ENCODE measurements at places on chromosomes 13 and 19.

- no peak for DNase-seq
These were observed 5.0 kb upstream of the MTMR6 start for GRCh38 chr13:25292301-25292700.

DNA sequence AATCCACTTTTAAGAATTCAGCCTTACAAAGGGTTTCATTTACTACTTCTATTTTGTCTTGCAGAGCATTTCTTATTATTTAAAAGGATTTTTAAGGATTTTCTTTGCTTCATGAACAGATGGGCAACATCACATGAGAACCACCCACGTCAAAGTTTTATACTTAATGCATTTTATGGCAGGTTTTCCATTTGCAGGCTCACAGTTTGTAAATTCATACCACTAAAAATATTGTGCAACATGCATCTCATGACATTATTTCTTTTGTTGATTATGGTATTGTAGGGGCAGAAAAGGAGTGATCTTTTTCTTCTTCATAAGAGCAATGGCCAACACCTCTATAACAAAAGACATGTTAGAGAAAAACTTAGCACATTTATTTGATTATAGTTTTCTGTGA lies 554.0 kb upstream of the SPRY2 start:
- no peak for DNase-seq

DNA sequence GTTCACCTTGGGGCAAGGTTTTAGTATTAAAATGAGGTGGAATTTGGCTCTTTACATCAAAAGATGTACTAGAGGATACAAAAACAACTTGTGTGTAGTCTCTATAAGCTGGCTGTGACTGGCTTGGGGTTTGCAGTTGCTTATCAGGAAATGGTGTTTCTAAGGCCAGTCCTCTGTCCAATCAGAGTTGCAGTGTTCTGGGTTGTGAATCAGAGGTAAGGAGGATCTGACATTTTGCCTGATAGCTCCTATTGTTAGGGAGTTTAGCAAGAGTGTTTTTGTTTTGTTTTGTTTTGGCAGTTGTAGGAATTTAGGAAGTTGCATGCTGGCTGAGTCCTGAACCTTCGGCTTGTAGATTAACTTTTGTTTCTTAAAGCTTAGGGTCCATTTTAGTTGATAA lies 20.1 kb upstream of the ESD start:
- DNase-seq = no peak

DNA sequence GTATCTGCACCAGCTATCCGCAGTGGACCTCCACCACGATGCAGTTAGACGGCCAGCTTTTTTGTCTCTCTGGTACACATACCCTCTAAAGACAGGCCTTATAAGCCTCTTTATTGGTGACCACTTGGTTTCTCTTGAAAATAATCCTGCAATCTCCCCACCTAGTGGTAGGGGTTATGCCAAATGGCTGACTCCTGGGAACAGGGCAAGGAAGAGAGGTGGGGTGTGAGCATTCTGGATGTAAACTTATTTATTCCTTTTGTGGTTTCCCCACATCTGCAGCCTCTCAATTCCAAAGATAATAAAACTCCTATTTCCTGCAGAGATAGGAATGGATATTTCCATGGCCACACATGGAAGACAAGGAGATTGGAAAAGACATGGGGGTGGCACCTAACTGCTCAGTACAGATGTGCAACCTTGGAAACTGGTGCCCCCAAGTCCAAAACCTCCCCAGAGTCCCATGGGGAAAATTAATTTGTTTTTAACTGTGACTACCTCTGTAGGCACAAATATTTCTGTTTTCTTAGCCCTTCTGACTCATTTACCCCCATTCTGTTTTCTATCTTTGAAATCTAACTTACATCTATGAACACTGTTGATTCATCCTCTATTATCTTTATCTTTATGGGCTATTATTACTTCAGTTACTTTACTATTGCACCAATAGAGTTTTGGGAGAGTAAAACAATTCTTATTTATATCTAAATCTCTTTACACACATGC lies 112.7 kb upstream of the TSHZ3 start:
- DNase-seq = peak; percentile 6

DNA sequence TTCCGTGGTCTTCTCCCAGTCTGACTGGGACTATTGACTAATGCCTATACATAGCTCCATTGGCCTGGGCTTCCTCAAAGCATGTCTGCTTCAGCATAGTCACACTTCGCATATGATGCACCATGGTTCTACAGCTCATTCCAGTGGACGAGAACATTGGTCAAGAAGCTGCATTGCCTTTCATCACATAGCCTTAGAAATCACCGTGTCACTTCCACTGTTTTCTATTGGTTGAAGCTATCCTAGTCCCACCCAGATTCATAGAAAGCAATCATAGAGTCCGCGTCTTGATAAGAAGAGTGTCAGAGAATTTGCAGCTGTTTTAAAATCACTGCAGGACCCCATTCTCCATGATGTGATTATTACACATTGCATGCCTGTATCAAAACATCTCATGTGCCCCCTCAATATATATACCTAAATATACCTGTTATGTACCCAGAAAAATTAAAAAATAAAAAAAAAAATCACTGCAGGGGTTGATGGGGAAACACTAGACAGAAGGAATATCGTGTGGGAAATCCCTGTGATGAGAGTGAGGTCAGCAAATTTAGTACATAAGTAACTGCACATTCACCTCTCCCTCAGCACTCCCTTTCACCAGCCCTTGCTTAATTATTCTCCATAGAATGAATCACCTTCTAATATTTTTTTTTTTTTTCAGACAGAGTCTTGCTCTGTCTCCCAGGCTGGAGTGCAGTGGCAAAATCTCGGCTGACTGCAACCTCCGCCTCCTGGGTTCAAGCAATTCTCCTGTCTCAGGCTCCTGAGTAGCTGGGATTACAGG lies 2.2 kb upstream of the ARHGAP33 start:
- no peak for DNase-seq

GRCh38 chr19:12364391-12365235 lies 870 bp downstream of the ZNF442 start:
- no peak for DNase-seq

DNA sequence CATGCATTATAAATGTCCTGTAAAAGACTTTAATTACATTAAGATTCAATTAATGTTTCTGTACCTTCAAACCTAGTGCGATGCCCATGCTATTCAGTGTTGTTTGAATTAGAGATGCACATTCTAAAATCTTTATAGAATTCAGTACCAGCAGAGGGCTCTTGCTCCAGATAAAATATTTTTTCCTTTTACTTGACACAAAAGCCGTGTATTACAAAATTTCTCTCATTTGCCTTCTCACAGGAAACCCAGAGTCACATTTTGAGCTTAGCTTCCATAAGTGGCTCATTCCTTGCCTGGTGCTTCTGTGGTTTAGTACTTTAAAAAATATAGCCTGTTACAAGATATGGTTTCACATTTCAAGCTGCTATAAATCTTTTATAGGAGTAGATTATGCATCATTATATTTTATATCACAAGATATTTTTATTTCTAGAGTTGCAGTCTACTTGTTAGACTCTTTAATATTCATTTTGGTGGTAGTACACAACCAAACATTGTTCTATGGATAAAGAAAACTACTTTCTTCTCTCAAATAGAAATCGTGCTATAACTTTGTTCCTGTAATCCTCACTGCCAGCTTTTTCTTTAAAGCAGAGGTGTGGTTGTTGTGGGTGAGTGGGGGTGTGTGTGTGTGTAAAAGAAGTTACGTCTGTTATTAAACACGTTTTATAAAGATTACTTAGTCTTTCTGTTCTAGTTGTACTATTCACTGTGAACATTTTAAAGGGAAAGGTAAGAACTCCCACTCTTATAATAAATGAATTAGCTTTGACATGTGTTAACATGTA lies 101.4 kb downstream of the RNF17 start:
- no peak for DNase-seq
